ENCODE measurements at places on chromosomes 2 and 18. TPM values are rescaled to one million over a fixed set of nuclear protein-coding genes. Genes with fewer than 3 reads are reported as not detected.

Gene SLC5A7
- polyA plus RNA-seq: 0.30 TPM

Gene ANTXR1
- polyA plus RNA-seq: 15.8 TPM

- DNase-seq: no peak
Observed at GRCh38 chr2:182937870-182938269, 71.4 kb upstream of the FRZB start.

- DNase-seq: no peak
Observed at GRCh38 chr18:52403291-52404021, 63.5 kb downstream of the DCC start.

GRCh38 chr2:148989882-148990493 lies 48.5 kb upstream of the LYPD6B start:
- no peak for DNase-seq

All from H1 (cell line).